ENCODE measurements at places on chromosomes 6 and 20.

DNA sequence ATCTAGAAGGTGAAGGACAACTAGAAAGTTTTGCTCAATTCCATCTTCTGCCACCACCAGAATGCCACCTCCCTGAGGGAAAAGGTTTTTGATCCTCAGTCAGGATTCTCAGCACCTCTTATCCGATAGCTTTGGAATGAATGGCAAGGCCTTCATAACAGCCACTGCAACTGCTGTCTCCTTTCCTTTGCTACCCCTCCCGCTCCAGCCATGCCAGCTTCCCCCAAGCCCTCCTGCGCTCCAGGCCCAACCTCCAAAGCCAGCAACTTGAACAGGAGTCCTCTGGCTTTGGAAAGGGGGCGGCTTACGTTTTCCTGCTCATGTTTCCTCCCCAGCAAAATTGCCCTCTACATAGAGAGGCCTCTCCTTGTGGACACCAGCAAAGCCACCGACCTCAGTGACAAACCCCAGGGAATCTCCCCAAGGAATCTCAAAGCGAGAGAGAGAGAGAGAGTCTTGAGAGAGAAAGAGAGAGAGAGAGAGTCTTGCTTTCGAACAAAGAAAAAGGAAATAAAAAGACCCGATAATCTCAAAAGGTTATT lies 420 bp upstream of the BTN2A1 start:
- no peak for DNase-seq

DNA sequence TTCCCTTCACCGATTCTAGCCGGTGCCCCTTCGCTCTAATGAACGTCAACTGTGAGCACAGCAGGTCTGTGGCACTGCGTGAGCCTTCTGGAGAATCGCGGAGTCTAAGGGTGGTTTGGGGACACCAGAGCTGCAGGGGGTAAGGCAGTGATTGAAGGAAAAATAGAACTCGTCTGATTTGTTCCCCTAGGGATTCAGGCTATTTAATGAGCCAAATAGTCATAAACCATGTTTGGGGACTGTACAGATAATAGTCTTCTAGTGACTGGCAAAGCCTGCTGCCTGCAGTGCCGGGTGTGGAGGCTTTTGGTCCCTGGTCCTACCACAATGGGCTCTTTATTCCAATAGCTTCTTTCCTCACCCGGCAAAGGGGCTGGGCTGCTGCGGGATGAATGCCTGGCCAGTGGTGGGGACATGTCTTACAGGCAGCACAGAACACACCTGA lies 11.1 kb upstream of the NTSR1 start:
- DNase-seq: no peak

DNA sequence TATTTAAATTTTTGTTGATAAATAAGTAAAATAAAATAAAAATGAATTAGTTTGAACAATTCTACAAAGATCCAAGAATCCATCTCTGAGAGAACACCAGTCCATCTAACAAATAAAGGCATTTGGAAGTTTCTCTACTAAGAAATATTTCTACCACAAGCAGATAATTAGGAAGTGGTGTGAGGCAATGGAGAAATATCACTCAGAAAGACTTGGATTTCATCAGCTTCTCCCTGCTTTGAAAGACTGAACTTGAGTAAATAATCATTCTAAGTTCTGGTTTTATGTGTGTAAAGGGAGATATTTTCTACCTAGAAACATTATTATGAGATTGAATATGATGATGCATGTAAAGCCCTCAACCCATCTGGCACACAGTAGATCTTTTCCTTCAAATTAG lies 17.8 kb upstream of the TCF21 start:
- no peak for DNase-seq

DNA sequence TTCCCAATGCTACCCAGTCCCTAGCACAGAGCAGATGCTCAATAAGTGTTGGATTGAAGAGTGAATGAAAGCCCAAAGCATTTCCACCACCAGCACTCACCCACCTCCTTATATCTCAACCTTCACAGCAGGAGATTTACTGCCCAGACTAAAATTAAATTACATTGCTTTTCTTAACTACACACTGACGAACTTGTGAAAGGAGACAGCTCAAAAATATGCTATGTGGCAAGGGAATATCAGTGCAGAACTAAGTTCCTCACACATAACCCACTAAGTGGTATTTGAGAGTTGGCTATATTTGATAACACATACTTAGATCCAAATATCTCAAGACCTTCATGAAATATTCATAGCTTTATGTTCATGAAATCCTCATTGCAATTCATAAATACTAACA lies 137.7 kb downstream of the FRK start:
- no peak for DNase-seq

- no peak for DNase-seq
Measured at GRCh38 chr6:169852504-169853195, 101.2 kb downstream of the ERMARD start.

GRCh38 chr20:52004715-52005114 lies 186.9 kb downstream of the ZFP64 start:
- DNase-seq: no peak

DNA sequence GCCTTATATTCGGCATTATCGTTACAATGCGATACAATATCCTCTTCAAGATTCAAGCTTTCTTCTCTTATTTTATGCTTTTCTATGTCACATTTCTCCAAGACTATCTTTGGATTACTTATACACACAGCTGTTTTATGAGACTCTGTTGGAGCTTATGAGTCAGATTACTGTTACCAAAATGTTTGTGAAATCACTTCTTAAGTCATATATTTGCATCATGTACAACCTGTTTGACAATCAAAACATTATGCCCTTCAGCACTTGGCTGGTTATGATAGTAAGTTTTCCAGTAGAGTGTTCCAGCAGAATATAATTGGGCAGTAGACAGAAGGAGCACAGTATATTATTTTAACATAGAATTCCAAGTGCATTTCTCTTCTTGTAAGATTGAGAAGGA lies 35.2 kb downstream of the BMP6 start:
- no peak for DNase-seq

DNA sequence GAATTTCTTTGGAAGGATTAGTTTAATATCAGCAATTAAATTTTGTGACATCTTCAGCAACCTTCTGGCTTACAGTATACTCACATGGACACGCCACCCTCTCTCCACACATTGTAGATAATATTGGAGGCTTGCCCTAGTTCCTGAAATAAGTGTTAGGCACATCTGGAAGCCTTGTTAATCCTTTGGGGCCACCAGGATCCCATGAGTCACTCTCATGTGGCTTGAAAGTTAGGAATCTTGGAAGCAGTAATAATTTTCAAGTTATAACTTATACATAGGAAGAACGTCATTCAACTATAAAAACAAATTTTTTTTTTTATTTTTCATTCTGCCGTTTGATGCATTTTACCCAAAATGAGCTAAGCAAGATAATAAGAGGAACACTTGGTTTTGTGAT lies 20.5 kb downstream of the LAMA4 start:
- DNase-seq: no peak

- DNase-seq: no peak
Measured at GRCh38 chr20:13205848-13206434, 15.1 kb upstream of the ISM1 start.

DNA sequence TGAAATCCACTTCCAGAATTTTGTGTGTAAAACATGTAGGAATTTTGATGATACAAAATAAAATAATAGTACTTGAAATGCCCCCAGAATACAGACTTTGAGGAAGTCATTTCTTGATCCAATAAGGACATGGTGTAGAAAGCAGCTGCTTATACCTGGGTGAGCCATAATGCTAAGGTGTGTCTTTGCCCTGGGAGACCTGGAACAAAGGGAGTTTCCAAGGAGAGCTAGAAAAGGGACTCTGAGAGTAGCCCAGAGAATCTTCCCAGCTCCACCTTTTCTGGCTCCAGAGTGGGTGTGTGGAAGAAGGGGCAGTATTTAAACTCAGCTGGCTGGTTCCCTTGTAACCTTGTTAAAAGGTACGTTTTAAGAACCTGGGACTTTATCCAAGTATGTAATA lies 77.7 kb downstream of the SOBP start:
- DNase-seq: no peak

DNA sequence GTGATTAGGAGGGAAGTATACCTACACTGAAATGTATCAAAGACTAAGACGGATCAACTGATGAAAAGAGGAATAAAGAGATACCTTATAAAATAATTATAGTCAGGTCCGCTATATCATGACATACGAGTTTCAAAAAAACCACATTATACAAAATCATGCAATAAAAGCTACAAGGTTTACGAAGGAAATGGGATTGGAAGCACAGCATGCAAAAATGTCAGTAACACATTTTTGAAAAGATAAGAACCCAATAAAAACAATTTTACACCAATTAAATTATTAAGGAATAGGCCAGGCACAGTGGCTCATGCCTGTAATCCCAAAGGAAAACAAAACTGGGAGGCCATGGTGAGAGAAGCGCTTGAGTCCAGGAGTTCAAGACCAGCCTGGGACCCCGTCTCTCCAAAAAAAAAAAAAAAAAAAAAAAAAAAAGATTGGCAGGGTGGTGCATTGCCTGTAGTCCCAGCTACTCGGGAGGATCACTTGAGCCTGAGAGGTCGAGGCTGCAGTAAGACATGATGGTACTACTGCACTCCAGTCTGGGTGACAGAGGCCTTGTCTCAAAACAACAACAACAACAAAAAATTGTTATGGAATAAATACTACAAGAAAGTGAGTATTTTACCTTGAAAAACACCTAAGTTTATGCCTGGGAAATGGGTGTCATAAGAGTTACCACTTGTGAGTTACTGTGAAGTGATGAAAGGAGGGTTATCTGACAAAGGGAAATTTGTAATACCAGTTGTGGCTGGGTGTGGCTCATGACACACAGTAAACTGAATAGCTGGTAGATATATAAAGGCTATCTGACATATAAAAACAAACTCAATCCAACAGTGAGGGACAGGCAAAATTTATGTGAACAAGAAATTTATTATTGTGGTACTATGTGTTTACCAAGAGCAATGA lies 45.2 kb downstream of the RANBP9 start:
- no peak for DNase-seq

- DNase-seq: no peak
Measured at GRCh38 chr6:17741507-17741906, 34.8 kb upstream of the NUP153 start.

- DNase-seq: no peak
Measured at GRCh38 chr20:63017826-63018411, 11.2 kb upstream of the BHLHE23 start.

GRCh38 chr6:148593813-148594170 lies 153.0 kb upstream of the UST start:
- no peak for DNase-seq

DNA sequence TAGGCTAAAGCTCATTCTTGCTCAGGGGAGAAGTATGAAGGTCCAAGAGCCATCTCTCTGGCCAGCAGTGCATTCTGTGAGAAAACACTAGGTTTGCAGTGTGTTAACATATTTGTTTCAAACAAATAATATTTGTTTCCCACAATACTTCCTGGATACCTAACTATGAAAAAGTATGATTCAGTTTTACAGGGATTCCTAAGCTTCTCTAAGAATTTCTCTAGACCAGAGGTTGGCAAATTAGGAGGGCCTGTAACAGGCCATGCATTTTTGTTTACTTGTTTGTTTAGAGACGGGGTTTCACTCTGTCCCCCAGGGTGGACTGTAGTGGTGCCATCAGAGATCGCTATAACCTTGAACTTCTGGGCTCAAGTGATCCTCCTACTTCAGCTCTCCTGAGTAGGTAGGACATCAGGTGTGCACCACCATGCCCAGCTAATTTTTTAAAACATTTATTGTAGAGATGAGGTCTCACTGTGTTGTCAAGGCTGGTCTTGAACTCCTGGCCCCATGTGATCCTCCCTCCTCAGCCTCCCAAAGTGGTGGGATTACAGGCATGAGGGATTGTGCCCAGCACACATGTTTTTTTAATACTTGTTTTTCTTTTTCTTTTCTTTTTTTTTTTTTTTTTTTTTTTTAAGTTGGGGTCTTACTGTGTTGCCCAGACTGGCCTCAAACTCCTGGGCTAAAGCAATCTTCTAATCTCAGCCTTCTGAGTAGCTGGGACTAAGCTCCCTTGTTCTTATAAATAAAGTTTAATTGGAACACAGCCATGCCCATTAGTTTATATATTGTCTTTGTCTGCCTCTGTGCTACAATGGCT lies 71.7 kb downstream of the ADGRG6 start:
- no peak for DNase-seq

DNA sequence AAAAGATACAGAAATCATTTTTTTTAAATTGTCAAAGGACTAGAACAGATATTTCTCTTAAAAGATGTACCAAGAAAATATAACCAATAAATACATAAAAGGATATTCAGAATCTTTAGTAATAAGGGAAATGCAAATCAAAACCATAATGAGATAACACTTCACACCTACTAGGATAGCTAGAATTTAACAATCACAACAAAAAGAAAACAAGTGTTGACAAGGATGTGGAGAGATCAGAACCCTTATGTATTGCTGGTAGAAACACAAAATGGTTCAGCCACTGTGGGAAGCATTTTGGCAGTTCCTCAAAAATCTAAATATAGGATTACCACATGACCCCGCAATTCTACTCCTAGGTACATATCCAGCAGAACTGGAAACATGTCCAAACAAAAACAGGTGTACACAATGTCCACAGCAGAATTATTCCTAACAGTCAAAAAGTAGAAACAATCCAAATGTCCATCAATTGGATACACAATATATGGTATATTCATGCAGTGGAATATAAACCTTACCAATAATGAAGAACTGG lies 211.0 kb downstream of the LRFN2 start:
- DNase-seq: no peak

DNA sequence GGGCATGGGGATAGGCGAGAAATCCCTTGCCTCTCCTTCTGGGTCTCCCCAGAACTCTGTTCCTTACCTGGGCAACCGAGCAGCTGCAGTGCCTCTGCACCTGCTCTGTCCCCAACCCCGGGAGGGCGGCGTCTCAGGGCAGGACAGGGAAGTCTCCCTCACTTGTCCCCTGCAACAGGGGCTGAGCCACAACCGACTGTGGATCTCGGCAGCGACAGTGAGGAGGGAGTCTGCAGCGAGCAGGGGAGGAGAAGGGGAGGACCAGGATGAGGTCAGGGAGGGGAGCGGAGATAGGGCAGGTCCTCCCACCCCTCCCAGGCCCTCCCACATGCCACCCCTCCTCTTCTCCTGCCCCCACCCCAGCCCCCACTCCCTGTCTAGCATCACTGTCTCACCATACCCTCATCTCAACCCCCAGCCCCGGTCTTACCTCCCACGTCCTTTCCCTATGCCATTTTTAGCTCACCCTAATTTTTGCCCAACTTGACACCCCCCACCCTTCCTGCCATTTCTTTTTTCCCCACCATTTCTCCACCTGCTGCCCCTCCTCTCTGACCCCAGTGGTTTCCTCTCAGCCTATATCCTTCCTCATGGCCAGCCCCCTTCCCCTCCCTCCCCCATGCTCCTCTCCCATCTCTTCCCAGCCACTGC lies at the start of gene TNXB:
TNXB (minus strand) TSS at position 225 of the 651 bp plus-strand sequence. CDS start 11,140 bp downstream, outside the sequence.
- DNase-seq: no peak

GRCh38 chr6:106439459-106439858 lies 78.9 kb downstream of the CRYBG1 start:
- DNase-seq: no peak

GRCh38 chr6:37068356-37069270 lies 63.2 kb downstream of the FGD2 start:
- DNase-seq: no peak

All from stimulated activated CD4-positive, alpha-beta T cell treated with anti-CD3 and anti-CD28 coated beads, Interleukin-1b, Interleukin-23, amount 100 ng/mL, for 48 hours (primary cell).